Neural crest cell (in vitro differentiated cells): ENCODE measurements at places on chromosomes 7 and 10. TPM values are rescaled to one million over a fixed set of nuclear protein-coding genes. Genes with fewer than 3 reads are reported as not detected.

The CALD1 gene
- 71.8 and 76.1 TPM in 2 replicates for total RNA-seq

The STRIP2 gene
- total RNA-seq, result 11.6 and 13.0 TPM in 2 replicates

The ZNF736 gene
- not detected in 2 replicates for total RNA-seq

GRCh38 chr7:151110941-151111645 is 24.8 kb downstream of the AGAP3 start:
- DNase-seq, result peak; percentile 72

GRCh38 chr10:114908896-114909295 is 29.1 kb upstream of the TRUB1 start:
- DNase-seq, result no peak

- DNase-seq, result no peak
These were observed 61.9 kb upstream of the DNAJB12 start for GRCh38 chr10:72416661-72417060.

- DNase-seq, result no peak
These were observed 35.6 kb upstream of the FAM13C start for GRCh38 chr10:59397961-59398360.

DNA sequence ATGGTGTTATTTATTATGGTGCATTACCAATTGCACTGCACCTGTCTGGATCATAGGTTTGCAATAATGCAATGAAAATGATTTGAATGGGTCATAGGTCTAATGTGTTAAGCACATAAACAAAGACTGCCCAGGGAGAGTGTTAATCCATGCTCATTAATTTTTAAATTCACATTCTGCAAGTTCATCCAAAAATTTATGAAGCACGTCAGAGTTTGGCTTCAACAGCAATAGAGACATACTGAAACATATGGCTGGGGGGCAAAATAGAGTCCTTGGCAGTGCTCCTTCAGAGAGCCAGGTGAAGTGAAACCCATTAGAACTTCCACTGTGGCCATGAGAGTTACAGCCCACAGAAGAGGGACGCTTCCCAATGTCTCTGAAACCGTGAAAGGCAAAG is 441.1 kb downstream of the POM121L12 start:
- DNase-seq, result no peak
